ENCODE measurements at places on chromosomes 7 and 10.

DNA sequence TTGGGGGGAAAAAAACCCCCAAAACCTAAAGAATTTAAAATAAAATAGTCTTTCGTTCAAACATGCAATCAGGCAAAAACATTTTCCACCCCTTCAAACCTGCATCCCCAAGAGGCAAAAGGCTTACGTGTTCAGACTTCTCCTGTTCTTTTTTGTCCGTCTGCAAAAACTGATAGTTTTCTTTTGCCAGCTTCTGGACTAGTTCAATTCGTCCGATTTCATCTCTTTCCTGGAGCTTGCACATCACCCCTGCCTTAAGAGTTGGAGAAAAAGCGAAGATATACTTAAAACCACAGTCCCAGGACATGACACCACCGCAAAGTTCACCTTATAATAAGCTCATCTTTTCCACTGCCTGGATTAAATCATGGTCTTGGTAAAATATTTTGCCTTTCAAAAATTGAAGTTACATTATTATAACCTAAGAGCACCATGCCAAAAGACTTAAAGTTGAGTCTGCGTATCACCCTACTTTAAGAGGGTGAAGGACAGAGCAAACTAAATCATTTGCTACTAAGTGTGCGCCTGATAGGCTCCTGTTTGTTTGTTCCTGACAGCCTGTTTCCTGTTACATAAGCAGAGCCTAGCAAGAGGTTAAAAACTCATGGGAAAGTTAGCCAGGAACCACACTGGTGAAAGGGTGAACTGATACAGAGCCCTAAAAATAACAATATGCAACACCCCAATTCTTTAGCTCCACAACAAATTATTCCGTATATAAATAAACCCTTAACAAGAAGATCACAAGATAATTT, 137.0 kb downstream of the RAPGEF5 start:
- no peak for DNase-seq

DNA sequence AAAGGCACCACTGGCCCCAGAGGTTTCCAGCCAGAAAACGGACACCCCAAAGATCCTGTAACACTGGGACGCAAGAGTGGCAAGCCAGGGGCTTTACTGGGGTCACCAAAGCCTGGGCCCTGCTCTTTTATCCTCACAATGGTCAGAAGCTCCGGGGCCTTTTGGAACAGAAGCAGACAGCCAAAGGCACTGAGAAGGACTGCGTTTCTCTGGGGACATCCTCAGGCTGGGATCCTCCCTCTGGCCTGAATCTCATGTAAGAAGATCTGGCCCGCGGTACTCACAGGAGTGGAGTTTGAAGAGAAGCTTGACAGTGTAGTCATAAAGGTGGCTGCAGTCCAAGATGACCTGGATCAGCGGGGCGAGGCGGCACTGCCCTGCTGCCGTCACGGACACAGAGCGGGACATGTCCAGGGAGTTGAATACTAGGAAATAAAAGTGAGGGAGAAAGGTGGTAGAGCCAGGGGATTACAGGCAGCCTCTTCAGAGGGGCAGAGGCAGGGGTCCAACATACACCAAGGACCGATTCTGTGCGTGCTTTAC, 81.4 kb downstream of the SPDYE5 start:
- no peak for DNase-seq

- no peak for DNase-seq
Measured at GRCh38 chr10:123535386-123535785, 130.8 kb upstream of the GPR26 start.

- DNase-seq, result no peak
Measured at GRCh38 chr10:72049969-72050781, 38.2 kb downstream of the SPOCK2 start.

- DNase-seq, result no peak
Measured at GRCh38 chr7:15556339-15557105, 5.3 kb downstream of the AGMO start.

- peak; percentile 31 for DNase-seq
Measured at GRCh38 chr7:36852017-36852416, 127.7 kb upstream of the AOAH start.

DNA sequence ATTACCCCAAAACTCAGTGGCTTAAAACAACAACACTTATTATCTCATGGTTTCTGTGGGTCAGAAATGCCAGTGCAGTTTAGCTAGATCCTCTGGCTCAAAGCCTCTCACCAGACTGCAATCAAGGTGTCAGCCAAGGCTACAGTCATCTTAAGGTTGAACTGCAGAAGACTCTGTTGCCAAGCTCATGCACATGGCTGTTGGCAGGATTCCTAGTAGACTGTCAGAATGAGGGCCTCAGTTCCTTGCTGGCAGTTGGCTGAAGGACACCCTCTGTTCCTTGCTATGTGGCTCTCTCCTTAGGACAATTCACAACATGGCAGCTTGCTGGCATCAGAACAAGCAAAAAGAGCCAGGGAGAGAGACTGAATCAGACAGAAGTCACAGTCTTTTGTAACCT, 34.7 kb downstream of the TOMM7 start:
- no peak for DNase-seq

- no peak for DNase-seq
Measured at GRCh38 chr7:12152196-12152918, 58.7 kb upstream of the TMEM106B start.

DNA sequence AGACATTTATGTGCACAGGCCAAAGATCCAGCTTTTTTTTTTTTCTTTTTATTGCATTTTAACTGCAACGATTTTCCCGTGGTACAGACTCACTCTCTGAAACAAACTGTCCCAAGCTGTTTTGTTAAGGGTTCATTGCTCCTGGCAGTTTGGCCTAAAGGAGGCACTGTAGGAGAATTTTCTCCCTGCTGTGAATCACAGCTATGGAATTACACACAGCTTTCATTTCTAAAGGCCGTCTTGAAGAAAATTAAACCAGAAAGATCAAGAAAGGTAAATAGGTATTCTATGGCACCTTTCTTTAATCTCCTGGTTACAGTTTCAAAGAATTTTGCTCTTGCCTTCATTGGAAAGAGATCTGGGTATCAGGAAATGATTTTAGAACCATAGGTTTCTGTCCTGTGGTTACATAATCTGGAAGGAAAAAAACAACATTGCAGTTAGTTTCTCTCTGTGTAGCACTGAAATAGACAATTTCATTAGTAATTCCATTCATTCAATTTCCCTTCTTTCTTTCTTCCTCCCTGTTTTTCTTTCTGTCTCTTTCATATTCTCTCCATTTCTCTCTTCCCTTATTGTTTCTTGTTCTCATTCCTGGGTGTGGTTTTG, 51.2 kb downstream of the PDK4 start:
- DNase-seq, result no peak

- no peak for DNase-seq
Measured at GRCh38 chr7:12716134-12716681, 28.8 kb downstream of the ARL4A start.
